ENCODE measurements at places on chromosomes 2 and 18. TPM values are rescaled to one million over a fixed set of nuclear protein-coding genes. Genes with fewer than 3 reads are reported as not detected.

DNA sequence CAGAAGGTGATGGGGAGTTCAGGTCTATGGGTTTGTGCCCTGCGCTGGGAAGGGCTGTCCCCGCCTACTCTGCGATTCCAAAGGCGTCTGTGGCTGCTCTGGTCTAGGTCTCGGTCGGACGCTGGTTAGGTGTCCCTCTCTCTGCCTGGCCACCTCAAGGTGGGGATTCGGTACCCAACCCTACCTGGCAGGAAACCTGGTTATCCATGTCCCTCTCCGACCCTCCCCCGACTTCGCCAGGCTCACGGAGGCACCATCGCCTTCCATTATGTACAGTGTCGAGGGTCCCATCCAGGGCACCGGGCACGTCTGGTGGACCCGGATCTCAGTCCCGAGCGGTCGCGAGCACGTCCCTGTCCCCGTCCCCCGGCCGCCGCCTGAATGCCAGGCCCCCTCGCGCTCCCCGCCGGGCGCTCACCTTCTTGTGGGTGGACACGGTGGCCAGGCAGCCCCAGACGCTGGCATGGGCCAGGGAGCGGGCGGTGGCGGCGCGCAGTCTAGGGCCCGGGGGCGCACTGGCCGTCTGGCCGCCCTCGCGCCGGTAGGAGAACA, 628 bp downstream of the CREG2 start:
- no peaks in the 10 kb centered on the region for H3K36me3 ChIP-seq
- peaks cover 66% of the 10 kb centered on the region for H3K27me3 ChIP-seq
- no peak overlapping the region for H3K27ac ChIP-seq
- DNase-seq: no peak
- H3K4me3 ChIP-seq: peak overlapping the region; percentile 64

DNA sequence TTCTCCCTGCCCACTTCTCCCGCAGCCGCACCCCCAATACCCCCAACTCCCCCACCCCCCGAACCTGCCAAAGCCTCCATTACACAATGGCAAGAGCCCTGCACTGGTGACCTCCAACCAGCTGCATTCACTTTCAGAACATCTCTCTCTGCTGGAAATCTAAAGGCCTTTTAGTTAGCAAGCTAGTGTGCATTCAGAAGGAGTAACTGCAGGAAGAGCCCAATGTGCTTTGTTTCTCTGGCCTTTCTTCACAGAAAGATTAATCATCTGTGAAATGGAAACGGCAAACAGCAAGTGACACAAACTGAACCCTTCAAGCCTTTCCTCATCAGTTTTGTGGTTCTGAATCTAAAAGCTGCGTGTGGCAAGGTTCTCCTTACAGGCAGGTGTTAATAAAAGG, 124.2 kb downstream of the OLA1 start:
- H3K4me1 ChIP-seq: peaks cover 8% of the 10 kb centered on the region
- DNase-seq: no peak
- no peak overlapping the region for H3K4me3 ChIP-seq
- H3K36me3 ChIP-seq: peaks cover 2% of the 10 kb centered on the region

DNA sequence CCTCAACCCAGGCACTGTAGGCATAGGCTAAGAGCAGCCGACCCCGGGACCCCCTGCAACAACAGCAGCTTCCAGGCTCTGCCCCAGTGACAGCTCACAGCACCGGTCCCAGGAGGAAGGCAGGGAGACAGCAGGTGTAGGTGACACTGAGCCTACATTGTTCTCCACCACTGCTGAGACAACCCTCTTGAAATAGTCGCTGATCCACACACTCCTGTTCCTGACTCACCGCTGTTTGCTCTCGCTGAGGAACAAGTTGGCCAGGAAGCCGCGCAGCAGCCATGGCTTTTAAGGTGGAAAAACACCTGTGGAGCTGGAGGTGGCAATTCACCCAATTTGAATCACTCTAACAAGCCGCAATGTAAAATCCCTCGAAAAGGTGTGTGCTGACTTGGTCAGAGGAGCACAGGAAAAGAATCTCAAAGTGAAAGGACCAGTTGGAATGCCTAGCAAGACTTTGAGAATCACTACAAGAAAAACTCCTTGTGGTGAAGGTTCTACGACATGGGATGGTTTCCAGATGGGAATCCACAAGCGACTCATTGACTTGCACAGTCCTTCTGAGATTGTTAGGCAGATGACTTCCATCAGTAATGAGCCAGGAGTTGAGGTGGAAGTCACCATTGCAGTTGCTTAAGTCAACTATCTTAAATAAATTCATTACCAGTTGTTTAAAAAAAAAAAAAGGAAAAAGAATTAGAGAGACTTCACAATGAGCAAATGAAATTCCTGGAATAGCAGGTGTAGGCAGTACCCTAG, 167.5 kb downstream of the ARL4C start:
- H3K27me3 ChIP-seq: no peaks in the 10 kb centered on the region
- no peak overlapping the region for H3K4me3 ChIP-seq
- no peak for DNase-seq
- H3K4me1 ChIP-seq: peaks cover 35% of the 10 kb centered on the region

GRCh38 chr2:96148410-96149217, 3.4 kb upstream of the DUSP2 start:
- H3K4me3 ChIP-seq: peak overlapping the region; percentile 88
- H3K27ac ChIP-seq: peak overlapping the region; percentile 99
- peak; percentile 91 for DNase-seq
- peaks cover 11% of the 10 kb centered on the region for H3K36me3 ChIP-seq

DNA sequence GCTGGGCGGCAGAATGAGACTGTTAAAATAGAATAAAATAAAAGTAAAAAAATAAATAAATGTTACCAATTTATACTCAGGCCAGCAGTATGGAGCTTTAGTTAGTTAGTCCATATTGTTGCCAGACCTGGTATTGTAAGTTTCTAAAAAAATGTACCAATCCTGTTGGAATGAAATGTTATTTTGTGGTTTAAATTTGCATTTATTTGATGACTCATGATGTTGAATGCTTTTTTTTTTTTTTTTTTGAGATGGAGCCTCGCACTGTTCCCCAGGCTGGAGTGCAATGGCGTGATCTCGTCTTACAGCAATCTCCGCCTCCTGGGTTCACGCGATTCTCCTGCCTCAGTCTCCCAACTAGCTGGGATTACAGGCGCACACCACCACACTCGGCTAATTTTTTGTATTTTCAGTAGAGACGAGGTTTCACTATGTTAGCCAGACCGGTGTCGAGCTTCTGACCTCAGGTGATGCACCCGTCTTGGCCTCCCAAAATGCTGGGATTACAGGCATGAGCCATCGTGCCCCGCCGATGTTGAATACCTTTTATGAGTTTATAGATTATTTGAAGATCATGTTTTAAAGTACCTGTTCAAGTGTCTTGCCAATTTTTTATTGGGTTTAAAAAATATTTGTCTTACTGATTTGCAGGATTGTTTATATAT, 5.7 kb upstream of the PTPRN start:
- H3K27me3 ChIP-seq: peaks cover 12% of the 10 kb centered on the region
- H3K4me3 ChIP-seq: no peak overlapping the region
- H3K36me3 ChIP-seq: no peaks in the 10 kb centered on the region

DNA sequence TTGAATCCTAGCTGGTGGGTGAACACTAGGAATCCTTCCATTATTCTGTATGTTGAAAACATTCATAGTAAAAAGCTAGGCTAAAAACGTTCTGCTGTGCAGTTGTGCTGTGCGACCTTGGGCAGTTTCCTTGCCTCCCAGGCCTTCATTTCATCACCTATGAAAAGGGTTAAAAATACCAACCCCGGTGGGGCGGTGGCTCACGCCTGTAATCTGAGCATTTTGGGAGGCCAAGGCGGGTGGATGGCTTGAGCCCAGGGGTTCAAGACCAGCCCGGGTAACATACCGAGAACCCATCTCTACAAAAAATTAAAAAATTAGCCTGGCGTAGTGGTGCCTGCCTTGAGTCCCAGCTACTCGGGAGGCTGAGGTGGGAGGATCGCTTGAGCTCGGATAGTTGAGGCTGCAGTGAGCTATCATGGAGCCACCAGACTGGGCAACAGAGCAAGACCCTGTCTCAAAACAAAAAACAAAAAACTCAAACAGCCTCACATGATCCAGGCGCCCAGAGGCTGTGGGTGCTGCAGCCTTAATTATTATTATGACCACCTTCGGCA, 2.9 kb upstream of the RRM2 start:
- H3K27me3 ChIP-seq: no peaks in the 10 kb centered on the region
- no peak for DNase-seq
- H3K4me1 ChIP-seq: peaks cover 39% of the 10 kb centered on the region
- peaks cover 18% of the 10 kb centered on the region for H3K36me3 ChIP-seq
- H3K4me3 ChIP-seq: peak overlapping the region; percentile 99

- H3K27ac ChIP-seq: no peak overlapping the region
- H3K27me3 ChIP-seq: peaks cover 2% of the 10 kb centered on the region
- no peaks in the 10 kb centered on the region for H3K36me3 ChIP-seq
Observed at GRCh38 chr2:177896587-177896986, 176.0 kb downstream of the PDE11A start.

- H3K27me3 ChIP-seq: no peaks in the 10 kb centered on the region
- peaks cover 9% of the 10 kb centered on the region for H3K36me3 ChIP-seq
- no peaks in the 10 kb centered on the region for H3K4me1 ChIP-seq
- no peak overlapping the region for H3K27ac ChIP-seq
- H3K4me3 ChIP-seq: no peak overlapping the region
- DNase-seq: no peak
Observed at GRCh38 chr2:45533771-45534170, 77.3 kb downstream of the SRBD1 start.

GRCh38 chr18:41353777-41354528, 601.1 kb upstream of the PIK3C3 start:
- no peaks in the 10 kb centered on the region for H3K27me3 ChIP-seq
- H3K27ac ChIP-seq: no peak overlapping the region
- no peak overlapping the region for H3K4me3 ChIP-seq
- H3K36me3 ChIP-seq: no peaks in the 10 kb centered on the region
- H3K4me1 ChIP-seq: no peaks in the 10 kb centered on the region

DNA sequence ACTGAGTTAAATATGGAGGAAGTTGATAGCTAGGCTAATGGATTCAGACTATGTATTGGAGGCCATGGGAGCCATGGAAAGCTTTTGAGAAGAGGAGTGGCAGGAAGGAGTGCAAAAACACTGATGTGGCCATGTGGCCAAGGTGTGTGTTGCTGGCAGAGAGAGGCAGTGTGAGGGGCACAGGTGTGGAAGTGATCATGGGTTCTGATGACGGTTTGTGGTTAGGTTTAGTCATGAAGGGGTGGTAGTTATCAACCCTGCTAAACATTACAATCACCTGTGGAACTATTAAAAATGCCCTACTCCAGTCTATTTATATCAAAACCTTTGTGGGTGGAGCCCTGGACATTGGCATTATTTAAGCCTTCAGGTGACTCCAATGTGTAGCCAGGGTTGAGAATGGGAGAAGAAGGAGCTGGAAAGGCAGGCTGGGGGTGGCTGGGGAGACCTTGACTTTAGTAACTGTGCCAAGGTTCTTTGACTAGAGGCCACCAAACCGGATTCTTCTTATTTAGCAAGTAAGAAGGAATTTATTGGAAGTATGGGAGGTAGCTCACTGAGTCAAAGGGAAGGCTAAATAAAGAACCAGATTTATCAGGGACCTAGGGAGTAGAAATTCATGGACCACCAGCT, 13.5 kb downstream of the GPR39 start:
- H3K4me1 ChIP-seq: no peaks in the 10 kb centered on the region
- no peak for DNase-seq
- H3K27ac ChIP-seq: no peak overlapping the region

GRCh38 chr2:217220228-217221013, 360.6 kb upstream of the TNP1 start:
- peaks cover 6% of the 10 kb centered on the region for H3K27me3 ChIP-seq
- DNase-seq: no peak
- no peak overlapping the region for H3K27ac ChIP-seq
- H3K36me3 ChIP-seq: peaks cover 6% of the 10 kb centered on the region
- no peak overlapping the region for H3K4me3 ChIP-seq

The SERPINB12 gene
- total RNA-seq: not detected

DNA sequence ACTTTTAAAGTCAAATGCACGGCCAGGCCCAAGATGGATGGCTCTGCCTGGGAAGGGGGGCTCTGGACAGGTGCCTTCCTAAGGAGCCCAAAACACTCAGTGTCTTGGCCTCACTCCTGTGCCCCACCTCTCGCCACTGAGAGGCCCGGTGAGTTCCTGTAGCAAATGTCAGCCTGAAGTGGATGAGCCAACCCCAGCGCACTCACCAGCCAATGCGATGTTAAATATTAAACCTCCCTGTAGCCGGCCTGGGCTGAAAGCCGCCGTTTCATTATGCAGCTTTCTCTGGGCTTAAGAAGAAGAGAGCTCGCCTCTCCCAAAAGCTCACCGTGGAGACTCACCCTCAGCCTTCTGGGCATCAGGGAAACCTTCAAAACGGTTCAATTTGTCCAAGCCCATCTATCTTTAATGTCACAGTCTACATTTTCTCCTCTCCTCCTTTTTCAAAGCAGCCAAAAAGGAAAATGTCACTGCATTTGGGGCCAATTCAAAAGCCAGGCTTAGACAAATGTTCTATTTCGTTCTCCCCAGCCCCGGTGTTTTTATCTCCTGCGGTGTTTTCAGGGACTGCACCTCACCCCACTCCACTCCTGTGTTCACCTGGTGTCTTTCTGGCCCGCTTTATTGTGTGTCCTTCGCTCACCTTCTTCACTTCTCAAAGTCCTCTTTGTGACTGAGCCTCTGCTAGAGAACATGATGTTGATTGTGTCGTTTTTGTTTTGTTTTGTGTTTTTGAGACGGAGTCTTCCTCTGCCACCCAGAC, 124.0 kb downstream of the NRP2 start:
- H3K4me1 ChIP-seq: no peaks in the 10 kb centered on the region
- no peak overlapping the region for H3K27ac ChIP-seq
- H3K27me3 ChIP-seq: peaks cover 7% of the 10 kb centered on the region
- H3K4me3 ChIP-seq: no peak overlapping the region
- no peak for DNase-seq

GRCh38 chr2:168667156-168667555, 135.3 kb upstream of the NOSTRIN start:
- peaks cover 7% of the 10 kb centered on the region for H3K36me3 ChIP-seq
- peaks cover 32% of the 10 kb centered on the region for H3K4me1 ChIP-seq
- no peak overlapping the region for H3K4me3 ChIP-seq
- H3K27me3 ChIP-seq: no peaks in the 10 kb centered on the region
- no peak overlapping the region for H3K27ac ChIP-seq
- DNase-seq: no peak

GRCh38 chr18:78980777-78981380, 1.3 kb downstream of the SALL3 start:
- H3K27me3 ChIP-seq: peaks cover 67% of the 10 kb centered on the region
- H3K4me3 ChIP-seq: no peak overlapping the region
- peaks cover 9% of the 10 kb centered on the region for H3K36me3 ChIP-seq
- peaks cover 6% of the 10 kb centered on the region for H3K4me1 ChIP-seq
- no peak for DNase-seq

DNA sequence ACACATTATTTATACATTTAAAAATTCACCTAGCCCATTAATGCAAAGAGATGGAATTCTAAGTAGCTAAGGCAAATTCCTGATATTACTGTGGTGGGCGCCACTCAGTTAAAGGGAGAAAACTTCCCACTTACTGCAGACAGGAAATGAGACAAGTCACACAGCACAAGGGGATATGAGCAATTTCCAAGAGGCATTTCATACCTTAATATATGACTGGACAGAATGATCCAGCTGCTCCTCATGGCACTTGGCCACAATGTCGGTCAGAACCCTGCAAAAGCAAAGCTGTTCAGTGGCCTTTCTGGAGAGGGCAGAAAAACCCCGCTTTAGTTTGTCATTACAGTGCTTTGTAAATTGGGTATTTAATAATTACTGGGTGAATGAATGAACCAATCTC, 121.4 kb upstream of the CCDC195 start:
- no peak overlapping the region for H3K4me3 ChIP-seq
- no peaks in the 10 kb centered on the region for H3K27me3 ChIP-seq
- H3K36me3 ChIP-seq: peaks cover 71% of the 10 kb centered on the region
- H3K27ac ChIP-seq: no peak overlapping the region

The UNC80 gene
- not detected for total RNA-seq

Measured in activated T-helper 1 cell treated with anti-CD3 and anti-CD28 coated beads, Interleukin-12 subunit alpha, Interleukin-12 subunit beta, Interleukin-2, Interleukin-4 antibody, amounts not matched to agents 30 ng/mL and 10 ng/mL and 1 ng/mL, durations not matched to agents 14 hours and 24 hours and 36 hours (primary cell).